Cortex of kidney (tissue), 1 donor: ENCODE measurements at places on chromosomes 6 and 20.

DNA sequence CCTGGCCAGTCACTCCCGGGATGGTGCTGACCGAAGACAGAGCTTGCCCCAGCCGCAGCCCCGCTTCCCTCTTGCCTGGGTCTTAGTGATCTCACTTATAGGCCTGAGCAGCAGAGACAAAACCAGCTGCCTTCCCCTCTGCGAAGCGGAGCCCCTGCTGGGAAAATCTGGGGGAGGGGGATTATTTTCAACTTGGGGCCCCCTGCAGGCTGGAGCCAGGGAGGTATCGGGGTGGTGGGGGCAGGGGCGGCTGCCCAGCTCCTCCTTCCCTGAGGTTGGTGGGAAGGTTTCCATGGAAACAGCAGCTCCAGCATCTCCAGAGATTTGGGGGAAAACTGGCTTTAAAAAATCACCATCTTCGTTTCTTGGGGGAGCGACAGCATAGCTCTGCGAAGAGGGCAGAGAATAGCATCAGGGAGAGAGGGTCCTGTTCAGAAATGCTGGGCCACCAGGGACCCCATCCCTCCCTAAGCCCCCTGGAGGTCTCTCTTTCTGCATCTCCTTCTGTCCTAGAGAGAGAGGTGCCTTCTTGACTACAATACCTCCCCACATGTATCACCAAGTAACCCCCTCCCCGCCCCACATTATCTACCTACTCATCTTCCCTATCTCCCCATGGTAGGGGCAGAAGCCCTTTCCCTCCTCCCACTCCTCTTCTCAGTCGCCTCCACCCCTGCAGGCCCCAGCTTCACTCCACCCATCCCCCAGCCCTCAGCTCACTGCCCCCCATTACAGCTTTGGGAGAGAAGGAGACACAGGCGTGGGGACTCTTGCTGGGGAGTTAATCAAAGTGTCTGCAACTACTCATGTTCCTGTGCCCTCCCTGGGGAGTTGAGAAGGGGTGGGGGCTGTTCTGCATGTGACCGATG, 88.4 kb upstream of the CCDC167 start:
- DNase-seq: no peak

- DNase-seq: no peak
These were observed 958.8 kb downstream of the TFAP2A start for GRCh38 chr6:9455864-9456658.

- no peak for DNase-seq
These were observed 27.4 kb downstream of the CBLN4 start for GRCh38 chr20:55977690-55978459.

- DNase-seq: no peak
These were observed 14.3 kb upstream of the FAM135A start for GRCh38 chr6:70398783-70399728.

DNA sequence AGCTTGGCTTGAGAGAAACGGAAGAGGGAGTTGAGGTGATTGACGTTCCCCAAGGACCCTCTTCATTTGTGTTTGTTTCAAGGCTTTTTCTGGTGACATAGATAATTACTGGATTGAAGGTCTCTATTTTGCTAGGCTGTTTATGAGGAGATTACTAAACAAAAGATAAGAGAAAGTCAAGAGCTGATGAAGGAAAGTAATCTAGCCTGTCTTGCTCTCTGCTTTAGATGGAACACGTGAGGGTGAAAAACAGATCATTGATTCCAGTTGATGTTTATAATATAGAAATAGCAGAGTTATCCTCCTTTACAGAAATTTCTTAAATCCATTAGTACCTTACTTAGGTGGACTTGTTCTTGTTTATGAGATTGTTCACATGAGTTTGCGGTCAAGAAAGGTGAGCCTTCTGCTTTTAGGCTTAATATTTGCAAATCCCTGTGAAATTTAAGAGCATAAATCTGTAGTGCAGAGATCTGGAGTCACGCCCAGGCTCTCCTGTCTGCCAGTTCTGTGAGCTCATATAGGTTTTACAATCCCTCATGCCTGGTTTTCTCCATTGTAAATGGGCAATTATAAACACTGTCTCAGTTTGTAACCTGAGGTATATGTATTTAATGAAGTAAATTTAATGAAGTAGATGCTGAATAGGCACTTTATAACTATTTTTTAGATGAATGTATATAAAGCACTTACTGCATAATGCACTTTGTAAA, 272.8 kb downstream of the NKAIN2 start:
- no peak for DNase-seq

DNA sequence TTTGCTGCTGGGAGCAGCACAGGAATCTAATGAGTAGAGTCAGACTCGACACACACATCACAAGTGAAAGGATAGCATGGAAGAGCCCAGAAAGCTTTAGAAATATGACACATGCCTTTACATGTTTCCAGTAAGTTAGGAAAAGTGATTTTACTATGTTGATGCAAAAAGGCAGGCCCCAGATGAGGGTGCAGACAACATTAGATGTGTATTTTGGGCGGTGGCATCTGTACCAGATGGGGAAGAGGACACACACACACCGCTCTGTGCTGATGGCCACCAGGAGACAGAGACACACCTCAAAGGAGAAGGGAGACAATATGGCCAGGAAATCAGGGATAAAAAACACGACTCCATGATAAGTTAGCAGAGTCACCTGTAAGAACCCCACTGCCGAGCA, 625 bp downstream of the MAS1L start:
- no peak for DNase-seq

DNA sequence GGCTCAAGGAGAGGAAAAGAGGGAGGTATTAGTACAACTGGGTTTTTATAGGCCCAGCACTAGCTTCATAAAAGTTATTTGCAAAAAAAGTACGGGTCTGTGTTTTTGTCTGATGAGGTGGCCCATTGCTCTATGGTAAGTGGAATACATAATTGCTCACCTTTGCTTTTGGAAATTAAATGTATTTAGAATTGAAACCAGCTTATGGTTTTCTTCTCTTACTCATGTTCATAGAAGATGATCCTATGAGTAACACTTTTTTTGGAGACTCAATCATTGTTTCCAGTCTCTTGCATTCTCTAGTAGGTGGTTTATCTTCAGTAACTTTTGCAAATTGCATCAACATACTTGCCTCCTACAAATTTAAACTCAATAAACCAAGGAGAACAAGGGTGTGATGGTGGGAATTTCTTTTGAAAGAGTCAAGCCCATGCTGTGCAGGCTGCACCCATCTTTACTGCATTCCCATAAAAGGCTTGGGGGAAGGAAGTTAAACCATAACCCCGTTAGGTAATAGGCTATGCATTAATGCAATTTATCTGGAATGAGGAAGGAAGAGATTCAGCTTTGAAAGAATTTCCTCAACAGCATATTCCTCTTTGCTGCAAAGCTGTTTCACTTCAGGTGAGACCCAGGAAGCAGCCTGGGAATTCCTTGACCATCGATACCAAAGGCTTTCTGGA, 48.5 kb upstream of the EDN1 start:
- DNase-seq: no peak

DNA sequence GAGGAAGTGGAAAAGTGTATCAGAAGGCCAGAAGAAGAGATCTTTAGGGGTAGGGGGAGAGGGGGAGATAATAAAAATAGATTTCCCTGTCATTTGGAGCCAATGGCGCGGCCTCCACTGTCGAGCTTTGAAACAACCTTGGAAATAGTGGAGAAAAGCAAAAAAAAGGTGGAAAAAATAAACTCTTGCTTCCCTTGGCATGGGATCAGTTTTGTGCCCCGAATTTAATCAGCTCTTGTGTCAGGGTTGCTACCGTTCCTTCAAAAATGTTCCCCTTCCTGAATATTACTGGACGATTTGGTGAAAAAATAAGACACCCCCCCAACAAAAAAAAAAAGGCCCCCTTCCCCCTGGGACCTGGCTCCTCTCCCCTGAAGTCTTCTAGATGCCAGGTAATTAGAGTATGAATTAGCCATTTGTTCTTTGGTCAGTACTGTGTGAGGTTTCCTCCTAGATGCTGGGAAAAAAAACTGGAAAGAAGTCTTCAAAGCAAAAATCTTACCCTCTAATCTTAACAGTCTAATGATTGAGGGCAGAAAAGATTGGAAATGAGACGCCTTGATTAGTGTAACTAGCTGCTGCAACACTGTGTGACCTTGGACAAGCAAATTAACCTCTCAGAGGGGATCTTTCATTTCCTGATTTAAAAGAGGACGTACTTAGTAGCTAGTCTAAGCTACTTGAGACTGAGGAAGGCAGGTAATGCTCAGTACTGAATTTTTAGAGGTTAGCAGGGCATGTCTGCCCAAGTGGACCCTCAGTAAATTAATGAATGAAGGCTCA, 872 bp upstream of the RBM39 start:
- DNase-seq: no peak

GRCh38 chr6:123316733-123317323, 319.9 kb downstream of the TRDN start:
- no peak for DNase-seq

DNA sequence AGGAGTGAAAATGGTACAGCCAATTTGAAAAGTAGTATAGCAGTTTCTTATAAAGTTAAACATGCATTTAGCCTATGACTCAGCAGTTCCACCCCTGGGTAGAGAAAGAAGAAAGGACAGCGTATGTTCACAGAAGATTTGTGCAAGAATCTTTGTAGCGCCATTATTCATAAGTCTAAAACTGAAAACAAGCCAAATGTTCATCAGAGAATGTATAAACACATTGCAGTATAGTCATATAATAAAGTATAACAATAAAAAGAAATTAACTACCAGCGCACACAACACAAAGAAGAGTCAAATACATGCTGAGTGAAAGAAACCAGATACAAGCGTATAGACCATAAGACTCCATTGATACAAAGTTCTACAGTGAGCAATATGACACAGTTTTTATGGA, 294.0 kb downstream of the SAMD5 start:
- DNase-seq: no peak

- no peak for DNase-seq
These were observed 116.5 kb downstream of the TCP11 start for GRCh38 chr6:35024551-35025054.

- DNase-seq: no peak
These were observed 333.4 kb upstream of the CHD6 start for GRCh38 chr20:41951615-41952014.

DNA sequence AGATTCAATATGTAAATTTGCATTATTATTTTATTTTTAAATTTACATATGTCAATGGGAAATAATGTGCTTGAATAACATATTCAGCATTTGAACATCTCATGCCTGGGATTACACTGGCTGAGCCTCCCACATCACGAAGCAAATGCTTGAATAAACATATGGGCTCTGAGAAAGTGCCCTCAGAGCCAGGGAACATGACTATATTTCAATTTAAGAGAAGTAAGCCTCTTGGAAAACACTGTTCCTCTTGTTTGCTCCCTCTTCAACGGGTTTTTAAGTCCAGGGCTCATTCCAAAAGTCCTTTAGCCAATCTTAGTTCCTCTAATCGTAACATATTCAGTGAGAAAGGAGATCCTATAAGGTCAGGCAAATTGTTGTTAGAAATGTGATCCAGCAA, 122.0 kb downstream of the GMPR start:
- DNase-seq: no peak

- no peak for DNase-seq
These were observed 20.9 kb downstream of the DEF6 start for GRCh38 chr6:35318196-35319171.

GRCh38 chr6:14734416-14735340, 511.2 kb upstream of the JARID2 start:
- no peak for DNase-seq

GRCh38 chr6:169643521-169643920, 58.3 kb downstream of the WDR27 start:
- no peak for DNase-seq

GRCh38 chr6:134531611-134532010, 213.7 kb upstream of the SGK1 start:
- no peak for DNase-seq

DNA sequence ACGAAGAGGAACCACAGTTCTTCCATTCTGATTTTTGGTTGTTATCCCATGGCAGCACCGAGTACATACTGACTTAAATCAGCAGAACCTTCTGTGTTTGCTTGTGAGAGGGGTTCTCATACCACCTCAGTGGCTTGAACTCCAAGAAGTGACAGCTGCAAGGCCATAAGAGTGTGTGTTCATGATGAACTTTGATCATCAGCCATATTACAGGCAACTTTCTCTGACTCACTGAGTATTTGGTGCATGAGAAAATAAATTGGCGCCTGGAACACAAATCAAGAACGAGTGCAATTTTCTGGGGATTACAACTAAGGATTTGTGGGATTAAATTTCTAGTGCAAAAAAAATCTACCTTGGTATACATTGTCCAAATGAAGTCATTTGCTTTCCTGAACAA, 68.9 kb downstream of the CYP39A1 start:
- no peak for DNase-seq

GRCh38 chr6:5997420-5997987, 9.2 kb downstream of the NRN1 start:
- DNase-seq: no peak

GRCh38 chr6:11785774-11786579, 7.4 kb upstream of the ADTRP start:
- DNase-seq: no peak

DNA sequence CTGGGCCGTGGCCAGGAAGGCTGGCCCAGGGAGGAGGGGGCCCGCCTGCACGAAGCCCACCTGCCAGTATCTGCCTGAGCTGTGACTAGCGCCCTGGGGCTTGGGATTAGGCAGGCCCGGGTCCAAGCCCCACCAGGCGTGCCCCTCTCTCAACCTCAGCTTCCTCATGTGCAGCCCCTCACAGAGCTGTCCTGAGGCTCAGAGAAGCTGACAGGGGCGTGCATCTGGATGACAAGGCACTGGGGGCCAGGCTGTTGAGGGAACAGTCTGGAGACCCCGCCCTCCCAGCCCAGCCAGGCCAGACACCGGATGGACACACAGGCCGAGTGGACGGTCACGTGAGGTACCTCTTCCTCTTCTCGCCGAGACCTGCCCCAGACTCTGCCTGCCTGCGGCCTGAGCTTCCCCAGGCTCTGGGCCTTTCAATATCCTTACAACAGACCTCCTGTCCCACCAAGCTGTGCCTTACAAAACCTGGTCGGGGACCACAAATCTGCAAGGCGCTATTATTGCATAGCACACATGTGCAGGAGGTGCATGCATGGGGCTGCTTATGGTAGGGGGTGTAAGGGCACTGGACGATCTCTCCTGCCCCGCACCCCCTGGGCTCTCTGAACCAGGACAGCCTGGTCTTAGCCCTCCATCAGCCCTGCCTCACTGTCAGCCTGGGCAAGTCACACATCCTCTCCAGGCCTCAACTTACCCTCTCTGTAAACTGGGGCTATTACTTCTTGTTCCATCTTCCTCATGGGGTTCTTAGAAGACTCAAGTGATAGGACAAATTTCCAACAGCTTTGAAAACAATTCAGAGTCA, 20.0 kb downstream of the NOL4L start:
- DNase-seq: no peak

- DNase-seq: no peak
These were observed 428.2 kb downstream of the BMP2 start for GRCh38 chr20:7195704-7196103.
